ENCODE measurements at places on chromosomes 3 and 15.

GRCh38 chr3:134638385-134639030 lies 12.3 kb downstream of the KY start:
- DNase-seq = no peak

DNA sequence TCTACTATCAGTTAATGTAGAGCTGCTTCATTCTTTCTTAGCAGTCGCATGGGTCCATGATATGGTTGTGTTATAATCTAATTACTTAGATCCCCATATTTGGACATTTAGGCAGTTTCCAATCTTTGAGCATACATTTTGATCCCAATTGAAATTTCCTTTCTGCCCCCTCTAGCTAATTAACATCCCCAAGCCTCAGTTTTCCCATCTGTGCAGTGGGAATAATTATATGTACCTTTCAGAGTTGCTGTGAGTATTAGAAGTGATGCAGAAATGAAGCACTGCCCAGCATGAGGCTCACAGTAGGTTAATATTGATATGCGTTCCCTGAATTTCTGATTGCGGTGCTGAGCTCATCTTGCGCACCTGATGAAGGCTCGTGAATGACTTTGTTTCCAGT lies 21.8 kb downstream of the SPSB4 start:
- DNase-seq = no peak

DNA sequence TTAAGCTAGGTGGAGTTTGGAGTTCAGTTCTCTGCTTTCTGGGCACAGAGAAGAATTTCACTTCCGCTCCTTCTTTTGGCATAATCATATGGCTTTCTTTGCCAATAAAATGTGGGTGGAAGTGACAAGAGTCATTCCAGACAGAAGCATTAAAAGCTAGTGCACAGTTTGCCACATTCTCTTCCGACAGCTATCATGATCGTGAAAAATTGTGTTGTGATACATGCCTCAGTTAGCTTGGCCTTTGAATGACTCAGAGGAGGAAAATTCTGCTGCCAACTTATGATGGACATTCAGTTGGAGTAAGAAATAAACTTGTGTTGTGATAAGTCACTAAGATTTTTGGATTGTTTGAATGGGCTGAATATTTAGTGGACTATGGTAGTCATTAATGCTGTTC lies 291.7 kb upstream of the SATB1 start:
- DNase-seq = no peak

GRCh38 chr3:195768831-195769303 lies 42.9 kb downstream of the MUC4 start:
- DNase-seq = no peak

- no peak for DNase-seq
Measured at GRCh38 chr3:181329024-181329423, 339.5 kb upstream of the DNAJC19 start.

- DNase-seq = no peak
Measured at GRCh38 chr15:69298697-69299441, at the start of gene PAQR5. Gene PAQR5 (plus strand): TSS chr15:69298912. CDS start chr15:69360081, 61,169 bp downstream.

DNA sequence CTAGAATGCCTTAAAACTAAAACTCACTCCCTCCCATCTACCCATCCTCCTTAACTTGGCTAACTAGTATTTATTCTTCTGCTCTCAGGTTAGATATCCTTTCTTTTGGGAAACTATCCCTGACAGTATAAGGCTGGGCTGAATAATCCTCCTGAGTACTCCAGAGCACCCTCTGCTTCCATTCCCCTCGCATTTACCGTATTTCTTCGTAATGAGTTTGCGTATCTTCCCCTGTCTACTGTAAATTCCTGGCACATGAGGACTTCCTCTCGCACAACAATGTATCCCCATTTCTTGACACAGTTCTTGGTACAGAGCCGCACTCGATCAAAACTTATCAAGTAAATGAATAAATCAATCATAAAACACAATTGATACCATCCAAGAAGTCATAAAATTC lies 82.9 kb upstream of the AKAP13 start:
- DNase-seq = no peak

DNA sequence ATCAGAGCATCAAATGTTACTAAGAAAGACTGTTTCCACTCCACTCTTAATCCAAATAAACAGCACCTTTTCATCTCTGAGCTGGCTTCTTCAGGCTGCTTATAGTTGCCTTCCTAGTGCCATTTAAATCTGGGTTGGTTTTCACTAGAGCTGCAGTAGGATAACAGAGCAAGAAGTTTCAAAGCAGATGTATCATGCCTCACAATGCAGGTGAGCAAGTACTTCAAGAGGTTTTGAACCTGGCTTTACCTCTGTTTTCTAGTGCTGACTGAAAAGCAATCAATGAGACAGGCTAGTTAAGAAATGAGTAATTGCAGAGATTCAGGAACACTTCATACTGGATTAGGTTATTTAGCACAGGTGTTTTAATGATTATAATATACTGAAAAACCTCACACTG lies 147.7 kb upstream of the SATB1 start:
- DNase-seq = no peak

DNA sequence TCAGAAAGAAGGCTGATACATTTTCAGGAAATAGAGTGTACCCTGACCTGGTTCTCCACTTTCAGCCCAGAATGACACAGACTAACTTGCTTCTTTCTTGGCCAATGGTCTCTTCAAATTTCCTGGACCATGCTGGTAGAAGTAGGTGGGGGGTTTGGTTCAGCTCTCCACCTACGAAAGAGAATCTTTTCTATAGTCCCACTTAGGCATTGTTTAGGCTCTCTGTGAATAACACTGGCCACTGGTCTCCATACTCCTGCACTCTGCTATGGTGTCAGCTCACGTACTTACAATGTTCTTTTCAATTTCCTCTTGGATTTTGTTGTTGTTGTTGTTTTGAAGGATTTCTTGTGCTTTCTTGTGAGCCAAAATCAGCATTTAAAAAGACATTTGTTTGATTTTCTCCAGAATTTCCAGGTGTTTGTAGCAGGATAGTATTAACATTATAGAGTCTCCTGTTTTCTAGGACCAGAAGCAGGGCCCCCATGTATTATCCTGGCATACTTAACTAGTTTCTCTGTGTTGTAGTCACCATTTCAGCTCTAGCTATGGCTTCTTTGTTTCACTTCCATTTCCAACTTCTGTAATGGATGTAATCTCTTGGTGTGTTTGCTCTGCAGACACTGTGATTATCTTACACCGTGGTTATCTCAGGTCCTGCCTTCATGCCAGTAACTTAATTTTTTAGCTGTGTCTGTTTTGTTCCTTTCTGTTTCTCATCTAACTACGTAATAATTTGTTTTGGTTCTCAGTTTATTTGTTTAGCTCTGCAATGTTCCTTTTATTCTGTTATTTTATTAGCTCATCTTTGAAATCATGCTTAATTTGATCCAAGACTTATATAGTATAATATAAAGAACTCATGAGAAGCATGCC lies 61.4 kb downstream of the CHRNA7 start:
- no peak for DNase-seq

GRCh38 chr3:111919370-111920065 lies 59.3 kb upstream of the ABHD10 start:
- no peak for DNase-seq

All from T-helper 9 cell (primary cell).